GM12864 (cell line): ENCODE measurements at places on chromosomes 1 and 21.

DNA sequence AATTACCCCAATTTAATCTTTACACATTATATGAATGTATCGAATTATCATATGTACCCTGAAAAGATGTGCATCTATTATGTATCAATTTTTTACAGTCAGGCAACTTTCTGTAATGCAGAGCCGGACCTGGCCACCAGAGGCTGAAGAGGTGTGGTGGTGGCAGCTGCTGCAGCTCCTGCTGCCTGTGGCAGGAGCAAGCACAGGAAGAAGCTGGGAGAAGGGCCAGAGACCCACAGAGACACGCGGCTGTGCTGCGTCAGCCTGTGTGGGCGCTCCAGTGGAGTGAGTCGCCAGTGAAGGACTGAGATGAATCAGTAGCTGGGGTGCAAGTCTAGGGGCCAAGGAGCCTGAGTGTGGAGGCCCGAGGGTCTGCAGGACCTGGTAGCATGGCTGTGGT, 74.3 kb upstream of the COG2 start:
- DNase-seq: no peak

DNA sequence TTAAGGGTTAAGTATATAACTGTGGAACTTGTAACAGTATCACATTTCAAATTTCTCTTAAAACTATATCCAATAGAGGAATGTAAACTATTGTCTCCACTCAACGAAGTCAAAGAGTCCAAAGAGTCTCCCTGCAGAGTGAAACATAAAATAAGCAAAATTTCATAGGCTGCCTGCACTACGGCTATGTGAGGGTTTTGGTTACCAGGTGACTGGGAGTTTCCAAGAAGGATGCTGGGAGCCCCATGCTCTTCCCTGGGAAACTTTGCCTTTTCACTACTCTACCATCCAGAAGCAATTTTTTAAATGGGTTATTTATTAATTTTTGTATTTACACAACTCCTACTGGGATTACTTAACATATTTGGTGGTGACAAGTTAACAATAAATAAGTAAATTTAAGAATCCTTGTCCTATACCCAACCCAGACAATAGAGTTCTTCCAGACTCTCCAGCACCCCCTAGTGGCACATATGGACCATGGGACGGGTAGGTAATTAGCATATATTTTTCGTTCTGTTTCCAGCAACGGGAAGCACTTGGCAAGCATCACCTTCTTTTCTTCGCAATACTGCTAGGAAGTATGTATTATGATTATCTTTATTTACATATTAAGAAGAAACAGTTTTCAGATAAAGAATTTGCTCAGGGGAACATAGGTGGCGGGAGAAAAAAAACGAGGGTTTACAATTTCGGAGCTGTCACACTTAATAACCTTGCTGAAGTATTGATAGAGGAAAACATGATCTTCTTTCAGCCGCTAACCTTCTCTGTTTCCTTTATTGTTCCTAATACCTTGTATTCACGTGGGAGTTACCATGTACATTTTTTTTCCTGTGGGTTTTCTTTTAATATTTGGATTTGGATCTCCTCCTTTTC, 3.5 kb downstream of the FMO2 start:
- DNase-seq: peak; percentile 24

DNA sequence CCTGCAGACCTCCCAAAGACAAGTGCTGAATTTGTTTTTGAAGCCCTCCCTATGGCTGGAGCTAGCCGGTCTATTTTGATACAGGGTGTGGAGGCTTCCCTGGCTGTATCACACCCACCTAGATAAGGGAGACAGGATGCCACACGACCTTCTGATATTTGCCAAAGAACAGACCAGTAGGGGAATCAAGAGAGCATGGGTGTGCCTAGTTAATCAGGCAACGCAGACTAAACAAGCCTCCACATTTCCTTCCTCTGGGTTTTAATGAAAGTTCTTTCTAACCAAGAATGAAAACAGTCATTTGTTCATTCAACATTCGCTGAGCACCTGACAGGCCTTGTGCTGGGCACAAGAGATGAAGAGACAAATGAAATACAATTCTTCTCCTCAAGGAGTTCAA, 446.8 kb downstream of the PLPP3 start:
- no peak for DNase-seq

DNA sequence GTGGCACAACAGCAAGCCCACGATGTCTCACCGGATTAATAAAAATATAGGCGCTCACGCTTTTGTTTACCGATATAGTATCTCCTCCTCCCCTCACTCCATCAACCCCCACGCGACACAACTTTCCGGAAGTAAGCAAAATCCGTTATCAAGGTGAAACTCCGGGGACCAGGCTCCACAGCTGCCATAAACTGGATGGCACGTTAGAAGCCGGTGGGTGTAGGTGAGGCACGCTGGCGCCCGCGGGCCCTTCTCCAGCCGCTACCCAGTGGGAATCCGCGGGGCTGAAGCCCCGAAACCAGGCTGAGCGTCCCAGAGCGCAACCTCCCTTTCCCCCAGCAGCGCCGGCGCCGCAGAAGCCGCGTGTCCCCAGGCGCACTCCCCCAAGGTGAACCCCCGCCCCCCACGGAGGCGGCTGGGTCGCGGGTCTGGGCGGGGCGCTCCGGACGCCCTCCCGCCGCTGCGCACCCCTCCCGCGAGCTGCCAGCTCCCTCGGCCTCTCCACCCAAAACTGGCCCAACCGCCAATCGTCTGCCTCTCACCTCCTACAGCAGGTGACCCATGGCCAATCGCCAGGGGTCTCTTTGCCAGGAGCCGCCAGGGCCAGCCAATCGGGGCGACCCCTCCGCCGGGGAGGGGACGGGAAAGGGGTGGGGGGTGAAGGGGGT, 112.4 kb downstream of the OSBPL9 start:
- peak; percentile 96 for DNase-seq

GRCh38 chr1:151574575-151575529, 34.7 kb downstream of the TUFT1 start:
- DNase-seq: no peak

- DNase-seq: no peak
These were observed 69.4 kb downstream of the LRRC8D start for GRCh38 chr1:89890085-89890752.

- DNase-seq: no peak
These were observed 862 bp upstream of the ID3 start for GRCh38 chr1:23559985-23560741.

GRCh38 chr1:67831850-67832513, 1.3 kb downstream of the GNG12 start:
- no peak for DNase-seq

DNA sequence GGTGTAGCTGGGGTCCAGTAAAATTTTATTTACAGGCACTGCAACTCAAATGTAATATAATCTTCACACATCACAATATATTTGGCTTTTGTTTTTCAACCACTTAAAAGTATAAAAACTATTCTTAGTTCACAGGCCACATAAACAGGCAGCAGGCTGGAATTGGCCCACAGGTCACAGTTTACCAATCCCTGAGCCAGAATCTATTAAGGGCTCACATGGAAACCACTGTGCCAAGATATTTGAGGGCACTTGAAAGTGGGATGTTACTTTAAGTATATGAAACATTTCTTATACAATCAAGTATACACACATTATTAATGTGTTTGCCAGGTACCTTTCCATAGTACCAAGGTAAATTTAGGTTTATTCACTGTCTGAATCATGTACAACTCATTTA, 71.9 kb upstream of the PRDX6 start:
- DNase-seq: no peak

GRCh38 chr1:178121883-178122282, 28.0 kb downstream of the RASAL2 start:
- DNase-seq: no peak

- no peak for DNase-seq
These were observed 13.0 kb downstream of the GOLPH3L start for GRCh38 chr1:150683914-150684313.

DNA sequence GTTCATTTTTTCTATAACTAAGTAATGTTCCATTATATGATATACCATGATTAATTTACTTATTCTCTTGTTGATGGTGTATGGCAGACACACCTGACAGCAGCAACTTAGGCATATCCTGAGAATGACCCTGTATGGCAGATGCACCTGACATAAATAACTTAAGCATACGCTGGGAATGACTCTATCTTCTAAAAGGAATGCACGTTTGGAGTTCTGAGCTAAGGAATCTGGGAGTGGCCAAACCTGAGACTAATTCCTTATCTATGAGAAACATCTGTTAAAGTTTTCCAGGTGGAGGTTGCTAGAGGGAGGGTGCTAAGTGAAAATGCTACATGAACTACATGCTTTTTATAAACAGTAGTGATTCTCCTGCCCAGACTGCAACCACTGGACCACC, 96.7 kb upstream of the RGS18 start:
- DNase-seq: no peak

- no peak for DNase-seq
These were observed 463.5 kb downstream of the SMYD3 start for GRCh38 chr1:246043556-246043955.

DNA sequence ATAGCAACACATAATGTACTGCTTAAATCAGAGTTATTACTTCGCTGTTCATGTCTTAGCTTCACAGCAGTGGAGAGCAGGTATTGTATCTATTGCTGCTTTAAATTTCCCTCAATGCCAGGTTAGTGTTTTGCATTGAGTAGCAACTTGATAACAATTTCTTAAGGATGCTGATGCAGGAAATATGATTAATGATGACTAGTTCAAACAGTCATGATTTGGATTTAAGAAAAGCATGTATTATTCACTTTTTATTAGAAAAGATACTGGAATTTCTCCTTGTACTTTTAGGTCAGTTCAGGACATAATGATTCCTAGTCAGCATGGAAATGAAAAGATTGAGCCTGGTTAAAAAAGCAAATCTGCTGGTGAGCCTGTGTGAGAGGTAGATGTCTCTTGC, 67.2 kb upstream of the ARHGAP29 start:
- DNase-seq: no peak

DNA sequence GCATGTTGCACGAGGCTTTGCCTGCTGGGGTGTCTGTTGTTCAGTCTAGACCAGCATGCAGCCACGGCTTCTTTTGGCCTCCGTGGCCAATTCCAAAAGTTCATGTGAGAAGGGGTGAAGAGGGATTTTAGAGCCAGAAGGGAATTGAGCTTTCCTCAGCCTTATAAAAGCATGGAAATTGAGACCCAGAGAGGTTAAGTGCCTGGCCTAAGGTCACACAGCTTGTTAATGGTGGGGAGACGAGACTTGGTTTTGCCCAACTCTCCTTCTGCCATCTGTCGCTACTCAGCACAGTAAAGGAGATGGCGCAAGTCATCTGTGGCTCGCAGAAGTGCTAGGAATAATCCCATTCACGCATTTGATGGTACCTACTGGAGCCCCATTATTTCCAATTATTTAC, 25.7 kb downstream of the ZBTB18 start:
- no peak for DNase-seq

DNA sequence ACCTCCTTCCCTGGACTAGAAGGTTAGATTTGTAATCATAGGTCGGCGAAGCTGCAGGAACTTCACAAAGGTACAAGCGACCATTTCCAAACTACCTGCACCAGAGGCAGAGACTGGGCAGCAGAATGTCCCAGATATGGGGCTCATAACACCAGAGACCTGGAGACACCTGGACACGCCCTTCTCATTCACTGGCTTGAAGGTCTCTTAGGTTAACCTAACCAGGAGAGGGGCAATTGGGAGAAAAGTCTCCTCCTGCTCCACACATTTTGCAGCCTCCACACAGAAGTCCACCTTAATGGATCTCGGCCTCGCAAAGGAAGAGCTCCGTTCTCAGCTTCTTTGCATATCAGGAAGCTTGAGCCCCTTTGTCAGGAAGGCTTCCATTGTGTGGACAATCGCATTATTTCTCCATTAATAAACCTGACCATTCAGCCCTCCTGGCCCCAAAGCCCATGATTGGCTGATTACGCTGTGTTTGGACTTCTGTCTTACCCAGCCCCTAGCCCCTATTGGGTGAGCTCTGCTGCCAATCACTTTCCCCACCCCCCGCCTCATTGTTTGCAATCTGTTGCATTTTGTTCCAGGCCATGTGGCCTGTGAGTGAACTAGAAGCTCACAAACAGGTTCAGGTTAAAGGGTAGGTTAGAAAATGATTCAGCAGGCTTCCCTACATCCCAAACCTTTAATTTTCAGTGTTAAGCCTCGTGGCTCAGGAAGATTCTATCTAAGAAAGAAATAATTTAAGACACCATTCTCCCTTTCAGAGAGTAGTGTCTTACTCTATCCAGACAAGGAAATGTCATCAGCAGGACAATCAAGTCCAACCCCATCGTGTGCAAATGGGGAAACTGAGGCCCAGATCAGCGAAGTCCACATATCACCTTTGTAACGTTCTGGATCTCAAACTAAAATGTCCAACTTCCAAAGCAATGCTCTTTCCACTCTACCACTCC, 2.8 kb downstream of the MYCL start:
- no peak for DNase-seq

DNA sequence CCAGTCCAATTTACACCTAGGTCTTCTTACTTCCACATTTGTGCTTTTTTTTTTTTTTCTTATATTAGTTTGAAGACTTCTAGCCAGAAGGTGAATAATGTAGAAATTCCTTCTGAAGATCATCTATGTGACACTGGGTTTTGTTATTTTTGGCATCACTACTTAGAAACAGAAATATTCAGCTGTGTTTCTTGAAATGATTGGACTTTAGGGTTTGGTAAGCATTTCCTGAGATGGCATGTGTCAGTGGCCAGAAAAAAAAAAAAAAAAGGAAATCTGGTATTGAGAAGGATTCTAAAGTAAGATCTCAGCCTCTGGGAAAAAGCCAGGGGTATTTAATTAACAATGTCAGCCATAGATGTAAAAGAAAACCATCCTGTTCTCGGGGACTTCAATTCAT, 43.4 kb upstream of the LRRC8C start:
- DNase-seq: no peak

- DNase-seq: no peak
These were observed 1285.8 kb upstream of the NCAM2 start for GRCh38 chr21:19712441-19712840.

DNA sequence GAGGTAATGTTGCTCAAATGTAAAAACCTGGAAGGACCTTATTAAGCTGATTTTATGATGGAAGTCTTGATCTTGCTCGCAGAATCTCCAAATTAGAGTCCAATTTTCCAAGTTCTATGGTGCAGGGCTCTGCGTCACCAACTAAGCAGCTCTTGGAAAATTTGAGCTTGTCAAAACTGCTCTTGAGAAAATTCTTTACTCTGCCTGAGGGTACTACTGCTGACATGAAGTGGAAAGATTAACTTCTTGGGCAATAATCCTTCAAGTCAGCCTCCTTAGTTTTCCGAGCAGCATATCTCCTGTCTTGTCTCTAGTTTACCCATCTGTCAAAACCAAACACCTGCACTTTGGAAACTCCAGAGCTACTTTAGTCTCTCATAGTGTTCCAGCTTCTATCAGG, 293.7 kb downstream of the KCTD3 start:
- no peak for DNase-seq

DNA sequence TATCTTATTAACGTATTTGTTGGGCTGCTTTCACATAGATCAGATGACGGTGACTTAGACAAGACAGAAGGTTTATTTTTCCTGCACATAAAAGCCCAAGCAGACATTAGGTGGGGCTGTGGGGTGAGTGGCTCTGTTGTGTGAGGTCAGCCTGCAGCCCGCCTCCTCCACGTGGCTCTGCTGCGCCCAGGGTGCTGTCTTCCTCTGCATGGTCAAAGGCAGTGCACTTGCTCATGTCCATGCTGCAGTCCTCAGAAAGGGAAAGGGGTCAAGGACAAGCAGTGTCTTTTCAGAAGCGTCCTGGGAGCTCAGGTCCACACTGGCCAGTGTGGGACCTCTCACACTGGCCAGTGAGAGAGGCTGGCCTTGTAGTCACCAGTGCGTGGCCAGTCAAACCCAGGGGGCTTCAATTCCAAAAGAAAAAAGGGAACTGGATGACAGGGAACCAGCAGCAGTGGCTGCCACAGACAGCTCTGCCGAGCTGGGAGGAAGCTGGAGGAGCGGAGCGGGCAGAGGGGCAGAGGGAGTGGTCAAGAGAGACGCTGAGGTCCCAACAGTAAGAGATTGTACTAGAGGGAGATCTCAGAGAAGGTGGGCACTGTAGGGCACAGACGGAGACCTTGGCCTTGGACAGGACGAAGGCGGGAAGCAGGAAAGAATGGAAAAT, 35.9 kb upstream of the SLC45A1 start:
- DNase-seq: no peak
